ENCODE measurements at places on chromosomes 16 and 17.

DNA sequence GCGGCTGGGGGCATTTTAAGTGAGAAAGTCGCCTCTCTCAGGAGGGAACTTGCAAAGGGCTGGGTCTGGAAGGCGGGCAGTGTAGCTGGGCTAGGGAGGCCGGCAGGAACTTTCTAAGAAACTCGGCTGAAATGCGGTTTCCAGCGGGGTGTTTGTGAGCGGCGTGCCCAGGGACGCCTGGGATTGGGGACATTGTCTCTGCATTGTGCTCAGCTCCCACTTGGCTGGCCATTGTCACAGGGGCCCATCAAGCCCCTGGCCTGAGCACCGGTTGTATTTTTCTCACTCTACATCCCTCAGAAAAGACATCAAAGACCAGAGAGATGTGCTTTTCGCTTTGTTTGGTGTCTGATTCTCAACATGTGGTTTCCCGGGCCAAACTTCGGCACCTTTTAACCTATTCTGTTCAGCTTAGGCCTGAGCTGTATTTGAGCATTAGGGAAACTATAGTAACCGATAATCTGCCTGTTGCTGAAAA is 291.1 kb upstream of the IRX3 start:
- DNase-seq: no peak

DNA sequence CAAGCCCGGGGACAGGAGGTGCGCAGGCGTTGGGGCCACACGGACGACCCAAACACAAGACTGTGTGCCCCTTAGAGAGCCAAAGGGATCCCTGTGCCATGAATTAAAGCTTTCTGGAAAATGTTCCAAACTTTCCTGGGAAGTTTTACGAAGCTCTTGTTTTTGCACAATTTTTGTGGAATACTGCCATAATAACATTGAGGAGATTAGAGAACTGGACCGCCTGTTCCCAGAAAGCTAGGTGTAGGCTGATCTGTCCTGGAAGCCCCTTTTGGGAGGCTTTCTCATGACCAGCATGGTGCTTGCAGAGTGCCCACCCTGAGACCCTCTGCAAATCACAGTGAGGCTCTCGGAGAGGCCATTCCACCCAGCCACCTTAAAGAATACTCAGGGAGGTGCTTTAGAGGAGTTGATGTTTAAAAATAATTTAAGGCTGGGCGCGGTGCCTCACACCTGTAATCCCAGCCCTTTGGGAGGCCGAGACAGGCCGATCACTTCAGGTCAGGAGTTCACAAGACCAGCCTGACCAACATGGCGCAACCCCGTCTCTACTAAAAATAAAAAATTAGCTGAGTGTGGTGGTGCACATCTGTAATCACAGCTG is 1.1 kb downstream of the KDM8 start:
- DNase-seq: no peak

DNA sequence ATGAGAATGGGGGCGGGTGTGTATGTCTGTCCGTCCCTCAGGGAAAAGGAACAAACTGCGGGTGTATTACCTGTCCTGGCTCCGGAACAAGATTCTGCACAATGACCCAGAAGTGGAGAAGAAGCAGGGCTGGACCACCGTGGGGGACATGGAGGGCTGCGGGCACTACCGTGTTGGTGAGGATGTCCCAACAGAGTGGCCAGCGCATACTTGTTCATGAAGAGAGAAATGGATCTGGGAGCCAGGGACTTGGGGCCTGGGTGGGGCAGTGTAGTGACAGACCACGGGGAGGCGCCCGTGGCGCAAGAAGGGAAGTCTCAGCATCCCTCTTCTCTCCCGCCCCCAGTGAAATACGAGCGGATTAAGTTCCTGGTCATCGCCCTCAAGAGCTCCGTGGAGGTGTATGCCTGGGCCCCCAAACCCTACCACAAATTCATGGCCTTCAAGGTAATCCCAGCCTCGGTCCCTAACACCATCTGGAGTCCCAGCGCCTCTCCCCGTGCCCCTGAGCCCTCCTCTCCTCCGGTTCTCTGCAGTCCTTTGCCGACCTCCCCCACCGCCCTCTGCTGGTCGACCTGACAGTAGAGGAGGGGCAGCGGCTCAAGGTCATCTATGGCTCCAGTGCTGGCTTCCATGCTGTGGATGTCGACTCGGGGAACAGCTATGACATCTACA is 3.5 kb upstream of the C17orf107 start:
- no peak for DNase-seq

DNA sequence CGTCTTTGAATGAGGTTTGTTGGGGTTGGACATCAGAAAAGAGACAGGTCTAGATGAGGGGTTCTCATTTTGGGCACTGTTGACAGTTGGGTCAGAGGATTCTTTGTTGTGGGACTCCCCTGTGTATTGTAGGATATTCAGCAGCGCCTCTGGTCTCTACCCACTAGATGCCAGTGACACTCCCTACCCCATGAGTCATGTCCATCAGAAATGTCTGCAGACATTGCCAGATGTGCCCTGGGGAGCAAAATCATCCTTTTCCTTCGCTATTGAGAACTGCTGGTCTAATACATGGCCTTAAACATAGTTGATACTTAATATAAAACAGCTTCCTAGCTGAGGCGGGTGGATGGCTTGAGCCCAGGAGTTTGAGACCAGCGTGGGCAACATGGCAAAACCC is 3.1 kb downstream of the ABAT start:
- no peak for DNase-seq

GRCh38 chr17:66548659-66549310 is 246.4 kb downstream of the PRKCA start:
- no peak for DNase-seq

DNA sequence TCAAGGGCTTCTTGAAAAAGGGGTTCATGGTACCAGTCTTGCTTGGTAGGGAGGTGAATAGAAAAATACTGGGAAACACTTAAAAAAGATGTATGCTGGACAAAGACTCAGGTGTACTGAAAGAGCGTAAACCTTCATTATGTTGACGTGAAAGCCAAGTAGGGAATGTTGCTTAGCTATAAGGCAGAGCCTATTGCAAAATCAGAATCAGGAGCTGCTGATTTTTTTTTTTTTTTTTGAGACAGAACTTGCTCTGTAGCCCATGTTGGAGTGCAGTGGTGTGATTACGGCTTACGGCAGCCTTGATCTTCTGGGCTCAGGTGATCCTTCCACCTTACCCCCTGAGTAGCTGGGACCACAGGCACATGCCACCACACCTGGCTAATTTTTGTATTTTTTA is 3.9 kb downstream of the TMEM94 start:
- no peak for DNase-seq

DNA sequence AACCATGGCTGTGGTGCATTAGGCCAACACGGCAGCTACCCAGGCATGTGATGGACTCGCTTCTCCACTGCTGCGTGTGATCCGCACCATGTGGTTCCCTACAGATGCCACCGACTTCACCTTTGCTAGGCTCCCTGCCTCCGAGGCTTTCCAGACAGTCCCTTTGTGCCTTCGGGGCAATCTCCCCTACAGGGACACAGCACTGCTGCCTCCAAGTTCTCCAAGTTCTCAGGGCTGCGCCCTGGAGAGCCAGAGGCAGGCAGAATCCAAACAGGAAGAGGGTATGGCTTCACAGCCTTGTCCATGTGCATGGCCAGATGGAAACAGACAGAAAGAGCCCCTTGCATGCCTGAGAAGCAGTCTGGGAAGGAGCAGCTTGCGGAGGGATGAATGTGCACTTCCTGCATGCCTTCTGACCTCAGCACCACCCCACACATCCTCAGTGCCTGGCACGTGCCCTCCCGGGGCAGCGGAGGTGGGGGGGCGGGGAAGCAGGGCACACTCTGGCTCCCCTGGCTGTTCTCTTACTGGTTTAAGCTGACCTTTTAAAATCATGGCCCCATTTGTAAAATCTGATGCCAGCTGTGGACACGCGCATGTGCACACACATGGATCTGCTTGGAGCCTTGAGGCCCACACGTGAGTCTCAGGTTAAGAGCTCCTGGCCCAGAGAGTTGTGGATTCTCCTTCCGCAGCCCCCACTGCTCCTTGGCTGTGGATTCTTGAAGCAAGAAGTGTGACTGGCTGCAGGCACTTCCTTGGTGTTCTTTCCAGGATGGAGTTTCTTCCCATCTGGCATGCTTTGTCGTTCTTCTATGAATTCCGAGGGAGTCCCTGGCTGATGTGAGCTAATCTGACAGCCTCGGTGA is 55.3 kb upstream of the MTSS2 start:
- DNase-seq: no peak

DNA sequence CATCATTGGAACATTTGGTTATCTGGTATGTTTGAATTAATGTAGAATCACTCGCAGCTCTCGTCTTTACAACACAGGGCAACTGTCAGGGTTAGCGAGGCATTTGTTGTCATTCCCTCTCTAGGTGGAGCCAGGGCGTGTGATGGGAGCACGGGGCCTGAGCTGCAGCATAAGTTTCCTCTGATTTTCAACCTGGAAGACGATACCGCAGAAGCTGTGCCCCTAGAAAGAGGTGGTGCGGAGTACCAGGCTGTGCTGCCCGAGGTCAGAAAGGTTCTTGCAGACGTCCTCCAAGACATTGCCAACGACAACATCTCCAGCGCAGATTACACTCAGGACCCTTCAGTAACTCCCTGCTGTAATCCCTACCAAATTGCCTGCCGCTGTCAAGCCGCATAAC is 37.2 kb downstream of the WIPI1 start:
- DNase-seq: no peak

GRCh38 chr17:43784628-43785101 is 4.4 kb downstream of the CFAP97D1 start:
- no peak for DNase-seq

DNA sequence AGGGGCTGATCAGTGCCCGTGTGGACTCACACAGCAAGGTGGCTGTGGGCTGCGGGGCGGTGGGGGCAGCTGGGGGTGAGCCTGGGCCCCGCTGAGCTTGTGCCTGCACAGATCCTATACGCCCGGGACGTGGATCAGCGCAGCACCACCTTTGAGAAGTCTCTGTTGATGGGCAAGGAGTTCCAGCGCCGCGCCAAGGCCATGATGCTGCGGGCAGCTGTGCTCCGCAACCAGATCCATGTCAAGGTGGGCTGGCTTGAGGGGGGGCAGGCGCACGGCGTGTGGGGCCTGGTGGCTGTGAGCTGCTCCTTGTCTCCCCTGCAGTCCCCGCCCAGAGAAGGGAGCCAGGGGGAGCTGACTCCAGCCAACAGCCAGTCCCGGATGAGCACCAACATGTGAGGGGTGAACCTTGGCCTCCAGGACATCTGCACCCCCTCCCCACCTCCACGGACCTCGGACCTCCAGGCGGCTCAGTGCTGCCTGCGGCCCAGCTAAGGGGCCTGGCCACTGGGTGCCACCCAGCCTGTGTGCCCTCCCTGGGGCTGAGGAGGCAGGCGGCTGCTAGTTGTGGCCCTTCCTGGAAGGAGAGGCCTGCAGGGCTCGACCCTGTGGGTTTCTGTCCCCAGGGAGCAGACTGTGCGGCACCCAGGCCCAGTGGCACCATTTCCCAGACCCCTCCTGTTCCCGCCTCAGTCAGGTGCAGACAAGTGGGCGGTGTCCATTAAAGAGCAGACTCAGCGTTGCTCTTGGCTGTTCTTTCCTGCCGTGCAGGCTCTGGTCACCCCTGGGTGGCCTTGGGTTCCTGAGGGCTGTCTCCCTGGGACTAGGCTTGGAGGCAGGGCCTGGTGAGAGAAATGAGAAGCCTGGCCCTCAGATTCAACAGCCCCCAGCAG is 5.3 kb downstream of the GPS1 start:
- no peak for DNase-seq

- no peak for DNase-seq
Measured at GRCh38 chr16:4500272-4500671, 24.1 kb downstream of the HMOX2 start.

- DNase-seq: no peak
Measured at GRCh38 chr16:1331712-1332617, 1.5 kb upstream of the BAIAP3 start.

- DNase-seq: no peak
Measured at GRCh38 chr17:12521416-12521815, 144.3 kb upstream of the MYOCD start.

GRCh38 chr16:2359919-2360318 is 19.4 kb upstream of the ABCA3 start:
- DNase-seq: no peak

DNA sequence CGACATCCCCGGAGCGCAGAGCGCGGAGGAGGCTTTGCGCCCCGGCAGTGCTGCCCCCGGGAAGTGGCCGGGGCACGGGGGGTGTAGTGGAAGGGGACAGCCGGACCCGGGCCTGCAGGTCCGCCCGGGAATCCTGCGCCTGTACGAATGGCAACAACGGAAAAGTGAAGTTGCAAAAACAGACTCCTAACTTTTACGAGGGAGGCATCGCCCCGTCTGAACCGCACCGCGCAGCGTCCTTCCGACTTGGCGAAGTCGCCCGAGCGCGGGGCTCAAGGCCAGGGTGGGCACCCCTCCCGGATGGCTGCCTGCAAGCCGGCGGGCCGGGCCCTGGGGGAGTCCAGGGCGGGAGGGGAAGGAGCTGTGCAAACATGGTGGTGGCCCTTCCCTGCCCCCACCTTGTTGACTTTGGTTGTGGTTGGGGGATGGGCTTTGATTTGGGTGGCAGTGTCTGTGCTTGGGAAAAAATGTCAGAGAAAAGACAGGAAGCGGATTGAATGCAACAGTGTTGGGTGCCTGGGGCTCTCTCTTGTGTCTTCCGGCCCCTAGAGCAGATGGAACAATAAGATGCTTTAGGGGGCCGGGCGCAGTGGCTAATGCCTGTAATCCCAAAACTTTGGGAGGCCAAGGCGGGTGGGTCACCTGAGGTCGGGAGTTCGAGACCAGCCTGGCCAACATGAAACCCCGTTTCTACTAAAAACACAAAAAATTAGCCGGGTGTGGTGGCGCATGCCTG is 675 bp downstream of the RNF213 start:
- DNase-seq: no peak

GRCh38 chr17:2282297-2282873 is 21.2 kb downstream of the SMG6 start:
- no peak for DNase-seq

GRCh38 chr17:15456972-15457722 is 10.3 kb downstream of the CDRT4 start:
- no peak for DNase-seq

DNA sequence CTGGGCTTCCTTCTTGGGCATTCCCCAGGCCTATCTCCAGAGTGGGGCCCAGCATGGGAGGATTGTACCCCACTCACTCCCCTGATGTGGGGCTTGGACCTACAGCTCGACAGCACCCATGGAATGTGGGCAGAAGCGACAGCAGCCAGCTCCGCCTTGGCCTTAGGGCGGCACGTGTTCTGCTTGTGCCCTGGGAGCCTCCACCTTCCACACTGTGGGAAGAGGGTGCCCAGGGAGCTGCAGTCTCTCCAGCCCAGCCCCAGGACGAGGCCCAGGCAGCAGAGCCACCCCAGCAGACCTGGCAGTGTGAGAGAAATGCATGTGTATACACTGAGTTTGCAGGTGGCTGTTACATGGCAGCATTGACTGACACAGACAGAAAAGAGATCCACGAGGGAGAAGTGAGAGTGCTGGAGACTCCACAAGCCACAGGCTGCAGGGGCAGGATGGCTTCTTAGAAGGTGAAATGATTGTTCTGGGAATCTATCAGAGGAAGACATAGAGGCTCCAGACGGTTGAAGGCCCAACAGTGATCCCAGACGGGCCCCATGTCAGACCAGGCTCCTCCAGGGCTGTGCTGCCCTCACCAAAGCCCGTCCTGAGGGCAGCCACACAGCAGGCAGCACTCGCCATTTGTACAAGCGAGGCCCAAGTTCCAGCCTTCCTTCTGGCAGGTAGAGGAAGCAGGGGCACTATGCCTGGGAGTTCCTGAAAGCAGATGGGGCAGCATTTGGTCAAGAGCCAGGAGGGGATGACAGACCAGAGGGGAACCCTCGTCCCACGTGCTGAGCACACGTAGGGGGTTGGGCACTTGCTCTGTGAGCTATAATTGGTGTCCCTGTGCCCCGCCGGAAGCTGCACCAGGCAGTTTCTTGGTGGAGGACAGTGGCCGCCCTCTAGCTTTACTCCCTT is 2.8 kb upstream of the DNASE1 start:
- DNase-seq: no peak
